ENCODE measurements at places on chromosomes 2 and 18.

DNA sequence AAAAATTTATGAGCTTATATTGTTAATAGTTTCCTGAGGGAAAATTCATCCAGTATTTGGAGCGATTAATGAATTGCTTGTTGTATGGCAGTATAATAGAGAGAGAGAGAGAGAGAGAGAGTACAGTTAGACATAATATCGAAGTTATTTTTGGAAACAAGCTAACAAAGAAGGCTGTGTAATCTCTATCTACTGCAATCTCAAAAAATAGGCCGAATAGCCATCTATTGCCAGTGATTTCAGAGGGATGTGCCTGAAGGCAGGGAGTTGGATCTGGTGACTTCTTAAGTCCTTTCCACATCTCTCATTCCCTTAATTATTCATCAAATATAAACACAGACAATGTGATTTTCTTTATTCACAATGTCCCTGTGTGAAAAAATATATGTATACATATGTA is 433.1 kb upstream of the RAB12 start:
- DNase-seq: no peak

GRCh38 chr18:39453882-39454281 is 1888.3 kb upstream of the CELF4 start:
- DNase-seq: peak; percentile 50

GRCh38 chr2:32403782-32404181 is 47.0 kb downstream of the BIRC6 start:
- DNase-seq: no peak

- DNase-seq: no peak
These were observed 241.3 kb downstream of the MREG start for GRCh38 chr2:215772003-215772402.

DNA sequence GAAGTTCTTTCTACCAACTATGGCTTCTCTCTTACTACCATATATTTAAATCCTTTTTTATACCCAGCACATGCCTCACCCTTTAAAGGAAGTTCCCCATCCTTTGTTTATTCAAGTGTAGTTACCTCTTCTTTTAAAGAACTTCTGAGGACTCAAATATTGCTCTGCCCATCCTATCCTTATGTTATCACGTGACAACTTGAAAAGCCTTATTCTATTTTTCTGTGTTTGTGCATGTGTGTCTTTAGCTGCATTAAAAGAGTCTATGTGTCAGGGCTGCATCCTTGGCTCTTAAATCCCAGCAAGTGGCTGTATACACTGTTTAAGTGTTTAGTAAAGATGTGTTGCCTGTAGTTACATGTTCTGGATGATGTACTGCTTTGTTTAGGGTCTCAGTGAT is 22.5 kb downstream of the FSHR start:
- DNase-seq: no peak

DNA sequence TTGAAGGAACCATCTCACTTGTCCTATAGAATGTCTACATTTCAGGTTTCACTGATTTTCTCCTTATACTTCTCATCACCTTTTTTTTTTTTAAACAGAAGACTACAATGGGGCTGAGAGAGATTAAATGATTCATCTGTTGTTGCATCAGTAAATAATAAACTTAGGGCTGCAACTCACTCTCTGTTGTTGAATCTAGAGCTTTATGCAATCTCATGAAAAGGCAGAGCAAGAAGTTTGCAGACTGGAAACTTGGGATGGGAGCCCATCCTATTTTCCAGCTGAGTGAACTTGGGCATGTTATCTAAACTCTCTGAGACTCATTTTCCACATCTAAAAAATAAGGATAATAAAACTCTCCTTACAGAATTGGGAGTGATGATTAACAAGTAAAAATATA is 58.4 kb downstream of the PDE1A start:
- DNase-seq: no peak

- DNase-seq: no peak
These were observed 1008.0 kb upstream of the CRIM1 start for GRCh38 chr2:35347561-35347960.

DNA sequence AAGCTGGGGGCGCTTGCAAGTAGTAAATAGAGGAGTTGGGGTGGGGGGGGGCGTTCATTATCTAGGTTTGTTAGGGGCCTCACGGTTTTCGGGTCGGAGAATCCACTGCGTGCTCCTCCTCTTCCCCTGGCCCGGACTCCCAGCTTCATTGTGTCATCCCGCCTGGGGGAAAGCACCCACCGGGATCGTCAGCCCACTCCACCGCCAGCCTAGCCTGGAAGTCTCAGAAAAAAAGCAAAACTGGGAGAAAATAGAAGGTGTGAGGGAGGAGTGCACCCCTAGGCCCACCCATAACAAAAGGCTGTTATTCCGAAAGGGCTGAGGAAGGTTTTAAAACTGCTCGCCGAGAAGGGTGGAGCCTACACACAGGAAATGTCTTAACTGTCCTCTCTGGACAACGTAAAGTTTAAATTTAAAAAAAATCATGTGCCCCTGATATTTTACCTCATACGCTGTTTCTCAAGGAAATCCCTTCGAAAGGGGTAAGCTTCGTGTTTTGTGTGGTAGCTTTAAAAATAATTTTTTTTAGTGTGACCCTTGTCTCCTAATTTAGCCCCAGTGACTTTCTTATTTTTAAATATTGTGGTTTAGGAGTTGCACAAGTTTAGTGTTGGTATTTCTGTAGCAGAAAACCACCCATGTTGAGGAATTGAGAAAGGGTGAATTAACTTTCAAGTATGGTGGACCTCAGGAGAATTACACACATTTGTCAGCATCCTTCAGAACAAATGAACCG is 104.2 kb downstream of the SPTBN1 start:
- DNase-seq: peak; percentile 26
